Mesendoderm (in vitro differentiated cells): ENCODE measurements at places on chromosomes 5 and 9.

DNA sequence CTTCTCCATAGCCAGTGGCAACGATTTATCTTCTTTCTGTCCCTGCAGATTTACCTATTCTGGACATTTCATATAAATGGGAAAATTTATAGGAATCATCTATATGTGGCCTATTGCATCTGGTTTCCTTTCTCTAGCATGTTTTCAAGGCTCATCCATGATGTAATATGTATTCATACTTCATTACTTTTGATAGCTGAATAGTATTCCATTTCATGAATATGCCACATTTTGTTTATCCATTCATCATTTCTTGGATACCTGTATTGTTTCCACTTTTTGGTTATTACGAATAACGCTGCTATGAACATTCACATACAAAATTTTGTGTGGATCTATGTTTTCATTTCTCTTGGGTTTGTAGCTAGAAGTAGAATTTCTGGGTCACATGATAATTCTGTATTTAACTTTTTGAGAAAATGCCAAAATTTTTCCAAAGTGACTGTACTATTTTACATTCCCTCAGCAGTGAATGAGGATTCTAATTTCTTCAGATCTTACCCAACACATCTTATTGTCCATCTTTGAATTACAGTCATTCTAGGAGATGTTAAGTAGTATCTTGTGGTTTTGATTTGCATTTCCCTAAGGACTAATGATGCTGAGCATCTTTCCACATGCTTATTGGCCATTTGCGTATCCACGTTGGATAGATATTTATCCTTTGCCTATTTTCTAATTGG is 3.6 kb downstream of the IARS1 start:
- no peak for DNase-seq

DNA sequence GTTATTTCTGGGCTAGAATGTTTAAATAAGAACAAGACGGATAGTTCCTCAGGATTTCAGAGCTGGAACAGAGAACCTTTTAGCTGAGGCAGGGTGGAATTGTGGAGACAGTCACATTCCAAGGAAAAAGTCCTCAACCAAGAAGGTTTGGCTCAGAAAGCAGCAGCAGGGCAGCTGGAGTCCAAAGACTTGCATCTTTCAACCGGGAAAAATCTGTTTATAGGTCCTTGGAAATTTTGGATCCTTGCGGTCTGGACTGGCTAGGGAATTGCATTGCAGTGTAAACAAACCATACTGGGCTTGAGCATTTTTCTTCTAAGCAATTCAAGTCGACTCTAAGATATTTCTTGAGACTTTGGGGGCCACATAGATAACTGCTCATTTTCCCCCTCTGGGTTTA is 40.8 kb upstream of the HMHB1 start:
- no peak for DNase-seq

GRCh38 chr5:153613144-153613543 is 122.7 kb downstream of the GRIA1 start:
- DNase-seq: no peak

- DNase-seq: no peak
Measured at GRCh38 chr5:164728733-164729132, 1223.3 kb downstream of the MAT2B start.
